Naive B cell (primary cell): ENCODE measurements at places on chromosomes 2 and 18. TPM values are rescaled to one million over a fixed set of nuclear protein-coding genes. Genes with fewer than 3 reads are reported as not detected.

DNA sequence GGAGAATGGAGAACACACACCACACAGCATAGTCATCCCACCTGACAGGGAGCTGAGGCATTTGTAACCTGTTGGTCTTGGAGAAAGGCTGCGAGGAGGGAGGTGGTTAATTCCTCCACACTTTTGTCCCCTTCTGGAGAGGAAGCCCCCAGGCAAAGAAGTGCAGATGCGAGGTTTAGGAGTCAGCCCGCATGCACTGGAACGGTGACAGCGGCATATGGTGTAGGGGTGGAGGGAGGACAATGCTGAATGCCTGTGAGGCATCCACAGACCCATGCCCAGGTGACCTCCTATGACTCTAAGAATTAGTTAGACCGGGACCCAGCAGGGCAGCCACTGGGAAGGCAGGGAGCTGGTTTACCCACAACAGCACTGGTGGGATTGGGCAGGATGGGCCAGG lies 12.2 kb downstream of the SPATA3 start:
- no peak for DNase-seq

DNA sequence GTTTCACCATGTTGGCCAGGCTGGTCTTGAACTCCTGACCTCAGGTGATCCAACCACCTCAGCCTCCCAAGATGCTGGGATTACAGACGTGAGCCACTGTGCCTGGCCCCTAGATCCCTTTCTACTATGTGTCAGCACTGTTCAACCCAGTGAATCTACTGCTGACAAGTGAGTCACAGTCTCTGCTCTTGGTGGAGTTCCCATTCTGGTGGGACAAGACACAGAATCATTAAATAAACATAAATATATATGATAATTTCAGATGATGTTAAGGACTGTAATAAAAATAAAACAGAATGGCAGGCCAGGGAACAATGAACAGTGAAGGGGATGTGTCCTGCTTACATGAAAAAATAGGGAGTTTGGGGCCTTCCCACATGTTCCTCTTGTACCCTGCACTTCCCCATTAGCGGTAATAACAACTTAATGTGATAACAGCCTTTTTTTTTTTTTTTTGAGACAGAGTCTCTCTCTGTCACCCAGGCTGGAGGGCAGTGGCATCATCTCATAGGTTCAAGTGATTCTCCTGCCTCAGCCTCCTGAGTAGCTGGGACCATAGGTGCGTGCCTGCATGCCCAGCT lies 112.2 kb downstream of the CPO start:
- no peak for DNase-seq

GRCh38 chr2:8408560-8409460 lies 273.0 kb upstream of the ID2 start:
- no peak for DNase-seq

DNA sequence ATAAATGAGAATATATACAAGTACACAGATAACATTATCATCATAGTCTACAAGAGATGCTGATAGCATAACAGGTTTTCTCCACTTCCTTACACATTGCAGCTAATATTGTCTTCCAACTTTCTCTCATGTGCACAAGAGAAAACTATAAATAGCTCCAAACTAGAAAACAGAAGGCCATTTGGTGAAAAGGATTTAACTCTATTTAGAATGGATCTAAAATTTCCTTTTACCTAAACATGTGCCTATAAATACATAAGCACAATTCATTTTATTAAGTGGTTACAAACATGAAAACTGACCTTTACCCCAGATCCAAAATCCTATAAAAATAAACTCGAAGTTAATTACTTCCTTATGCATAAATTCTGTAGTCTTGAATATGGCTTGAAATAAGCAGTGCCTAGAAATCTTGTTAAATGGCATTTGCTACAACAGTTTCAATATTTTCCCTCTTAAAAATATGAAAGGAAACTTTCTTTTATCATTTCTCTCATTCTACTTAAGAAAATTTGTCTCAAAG lies 41.6 kb downstream of the SLC25A12 start:
- DNase-seq = no peak

DNA sequence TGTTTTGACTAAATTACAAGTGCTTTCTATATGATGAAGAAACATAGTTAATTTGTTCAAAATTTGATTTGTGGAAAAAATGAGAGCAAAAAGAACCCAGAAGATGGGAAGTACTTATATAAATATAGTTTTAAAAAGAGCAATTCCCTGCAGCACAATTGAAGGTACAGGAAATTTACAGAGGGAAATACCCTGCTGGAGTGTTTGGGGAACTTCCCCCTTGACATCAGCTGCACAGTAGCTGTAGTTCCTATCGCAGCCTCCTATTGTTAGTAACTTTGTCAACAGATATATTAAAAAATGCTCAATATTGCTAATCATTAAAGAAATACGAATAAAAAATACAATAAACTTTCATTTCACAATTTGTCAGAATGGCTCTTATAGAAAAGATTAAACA lies 1118.8 kb upstream of the ZEB2 start:
- DNase-seq = no peak

DNA sequence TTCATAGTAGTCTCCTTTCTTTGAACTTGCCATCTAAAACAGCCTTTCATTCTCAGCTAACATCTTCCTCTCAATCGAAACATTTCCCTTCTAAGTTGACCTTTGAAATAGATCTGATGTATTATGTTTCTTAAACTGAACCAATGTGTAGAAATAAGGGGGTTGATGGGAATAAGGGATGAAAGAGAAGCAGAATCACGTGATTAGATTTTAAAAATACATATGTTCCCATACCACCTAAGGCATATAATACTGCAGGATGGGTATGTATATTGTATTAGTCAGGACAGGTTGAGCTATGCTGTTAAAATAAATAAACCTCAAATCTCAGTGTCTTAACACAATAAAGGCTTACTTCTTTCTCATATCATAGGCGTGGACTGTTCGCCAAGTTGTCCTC lies 207.5 kb upstream of the SRD5A2 start:
- no peak for DNase-seq

GRCh38 chr2:201886504-201886903 lies 80.2 kb downstream of the CDK15 start:
- DNase-seq = no peak

GRCh38 chr2:240442891-240443715 lies 7.6 kb downstream of the GPC1 start:
- no peak for DNase-seq

GRCh38 chr2:157307021-157307420 lies 18.6 kb downstream of the ERMN start:
- no peak for DNase-seq

- DNase-seq = no peak
These were observed 434.4 kb upstream of the ETAA1 start for GRCh38 chr2:66962716-66963115.

PAPOLG gene
- 18.9 TPM for polyA plus RNA-seq

LIMS4 gene
- polyA plus RNA-seq = 1.6 TPM

QPCT gene
- 1.8 TPM for polyA plus RNA-seq
